Stimulated activated CD8-positive, alpha-beta memory T cell treated with anti-CD3 and anti-CD28 coated beads, Interleukin-7, amount 100 ng/mL, for 1 hour (primary cell): ENCODE measurements at places on chromosomes 11 and 22.

GRCh38 chr22:45468872-45469271 lies 33.8 kb upstream of the FBLN1 start:
- DNase-seq: no peak

DNA sequence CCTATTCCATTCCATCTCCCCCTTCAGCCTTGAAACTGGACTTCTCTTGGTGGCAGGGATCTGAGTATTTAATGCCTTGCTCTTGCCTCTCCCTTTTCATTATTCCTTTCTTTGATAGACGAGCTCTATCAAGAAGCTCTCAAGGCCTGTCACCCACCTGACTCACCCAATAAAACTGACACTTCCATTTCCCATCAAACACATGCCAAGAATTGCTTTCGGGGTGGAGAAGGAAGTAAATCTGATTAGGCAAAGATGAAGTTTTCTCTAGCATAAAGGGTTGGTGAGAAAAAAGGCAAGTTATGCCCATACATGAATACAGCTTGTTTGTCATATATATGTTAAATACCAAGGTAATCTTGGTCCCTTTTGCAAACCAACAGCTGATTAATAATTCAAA lies 34.9 kb upstream of the MYEOV start:
- DNase-seq: no peak

- no peak for DNase-seq
Observed at GRCh38 chr22:29311464-29312217, 3.9 kb downstream of the RASL10A start.

- no peak for DNase-seq
Observed at GRCh38 chr11:116403794-116404461, 368.9 kb downstream of the BUD13 start.

GRCh38 chr11:18457450-18457849 lies 1.8 kb downstream of the LDHAL6A start:
- DNase-seq: no peak

GRCh38 chr11:68373189-68373814 lies 60.9 kb downstream of the LRP5 start:
- no peak for DNase-seq

GRCh38 chr11:128497776-128498095 lies 89.6 kb downstream of the ETS1 start:
- DNase-seq: no peak

- no peak for DNase-seq
Observed at GRCh38 chr22:29610780-29611179, 7.3 kb downstream of the NF2 start.

DNA sequence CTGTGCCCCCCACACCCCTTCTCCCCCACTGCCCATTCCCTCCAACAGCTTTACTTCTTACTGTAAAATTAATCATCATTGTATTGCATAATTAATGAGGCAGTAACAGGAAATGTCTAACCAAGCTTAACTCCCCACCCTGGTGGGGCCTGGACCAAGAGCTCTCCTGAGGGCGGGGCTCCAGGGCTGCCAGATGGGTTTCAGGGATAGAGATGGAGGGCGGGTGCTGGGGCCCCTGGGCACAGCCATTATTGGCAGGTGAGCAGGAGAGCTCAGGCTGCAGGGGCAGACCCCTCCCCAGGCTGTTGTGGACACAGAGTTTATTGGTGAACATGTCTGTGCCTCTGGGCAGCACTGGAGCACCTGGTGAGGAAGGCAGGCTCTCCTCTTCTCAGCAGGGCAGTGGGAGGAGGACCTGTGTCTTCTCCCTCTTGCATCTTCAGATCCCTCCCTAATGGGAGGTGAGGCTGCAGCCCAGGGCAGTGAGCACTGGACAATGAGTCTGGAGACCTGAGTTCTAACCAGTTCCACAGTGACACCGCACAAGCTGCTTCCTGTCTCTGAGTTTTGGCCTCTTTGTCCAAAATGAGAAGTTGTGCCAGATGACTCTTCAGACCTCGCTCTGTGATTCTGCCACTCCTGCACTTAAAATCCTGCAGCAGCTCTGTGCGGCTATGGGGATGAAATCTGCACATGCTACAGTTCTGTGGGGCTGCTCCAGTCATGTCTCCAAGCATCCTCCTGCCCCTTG lies 233.3 kb downstream of the CEP164 start:
- no peak for DNase-seq

GRCh38 chr11:46422588-46422987 lies 31.0 kb upstream of the CHRM4 start:
- no peak for DNase-seq

GRCh38 chr11:74269161-74269811 lies 42.2 kb downstream of the P4HA3 start:
- no peak for DNase-seq

GRCh38 chr11:11848891-11849746 lies 7.3 kb downstream of the USP47 start:
- no peak for DNase-seq

- DNase-seq: no peak
Observed at GRCh38 chr11:57778318-57779037, 16.9 kb downstream of the CTNND1 start.

GRCh38 chr11:121024989-121025388 lies 1.1 kb downstream of the TBCEL start:
- no peak for DNase-seq

- DNase-seq: no peak
Observed at GRCh38 chr11:76772100-76772782, 10.9 kb upstream of the TSKU start.

DNA sequence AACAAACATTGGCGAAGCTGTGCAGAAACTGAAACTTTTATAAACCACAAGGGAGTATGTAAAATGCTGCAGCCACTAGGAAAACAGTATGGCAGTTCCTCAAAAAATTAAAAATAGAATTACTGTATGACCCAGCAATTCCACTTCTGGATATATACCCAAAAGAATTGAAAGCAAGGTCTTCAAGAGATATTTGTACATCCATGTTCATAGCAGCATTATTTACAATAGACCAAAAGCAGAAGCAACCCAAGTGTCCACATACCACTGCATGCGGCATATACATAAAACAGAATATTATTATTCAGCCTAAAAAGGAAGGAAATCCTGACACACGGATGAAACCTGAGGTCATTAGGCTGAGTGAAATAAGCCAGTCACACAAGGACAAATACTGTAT lies 85.8 kb downstream of the RELT start:
- DNase-seq: no peak

DNA sequence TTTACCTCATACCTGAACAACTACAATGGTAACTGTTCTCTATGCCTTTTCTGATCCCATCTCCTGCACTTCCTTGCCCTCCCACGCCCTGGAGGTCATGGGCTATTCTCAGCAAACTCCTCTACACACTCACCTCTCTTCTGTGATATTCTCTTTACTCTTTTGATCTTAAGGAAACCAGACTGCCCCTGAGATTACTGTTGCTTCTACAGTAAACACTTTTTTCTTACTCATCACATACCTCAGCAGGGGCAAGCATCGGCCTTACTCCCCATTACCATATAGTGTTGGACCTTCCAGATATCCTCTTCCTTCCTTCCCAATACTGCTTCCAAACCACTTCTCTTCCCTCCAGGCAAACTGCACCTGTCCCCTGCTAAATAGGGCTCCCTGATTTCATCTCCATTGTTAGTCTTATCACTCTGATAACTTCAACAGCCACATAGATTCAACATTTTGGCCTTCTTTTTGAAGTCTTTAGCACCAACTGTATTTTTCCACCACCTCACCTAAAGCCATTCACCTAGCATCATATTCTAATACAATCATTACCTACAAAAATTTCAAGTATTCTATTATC lies 141.2 kb downstream of the RBFOX2 start:
- no peak for DNase-seq

GRCh38 chr11:10348650-10349280 lies 43.9 kb downstream of the ADM start:
- DNase-seq: no peak

DNA sequence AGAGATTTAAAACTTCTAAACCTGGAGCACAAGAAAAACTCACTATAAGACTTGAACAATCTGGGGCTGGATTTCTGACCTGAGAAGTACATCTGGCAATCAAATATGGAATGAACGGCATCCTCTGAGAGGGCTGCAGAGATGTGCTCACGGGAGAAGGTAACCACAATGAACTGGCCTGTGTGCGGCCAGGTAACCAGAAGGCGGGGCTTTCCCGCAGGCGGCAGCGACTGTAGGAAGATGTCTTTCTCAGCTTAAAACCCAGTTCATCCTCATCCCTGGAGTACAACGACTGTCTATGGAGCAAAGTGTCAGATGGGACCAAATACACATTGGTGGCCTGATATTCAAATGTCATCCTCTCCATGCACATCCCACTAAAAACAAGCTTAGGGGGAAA lies 24.5 kb downstream of the MICAL3 start:
- no peak for DNase-seq

DNA sequence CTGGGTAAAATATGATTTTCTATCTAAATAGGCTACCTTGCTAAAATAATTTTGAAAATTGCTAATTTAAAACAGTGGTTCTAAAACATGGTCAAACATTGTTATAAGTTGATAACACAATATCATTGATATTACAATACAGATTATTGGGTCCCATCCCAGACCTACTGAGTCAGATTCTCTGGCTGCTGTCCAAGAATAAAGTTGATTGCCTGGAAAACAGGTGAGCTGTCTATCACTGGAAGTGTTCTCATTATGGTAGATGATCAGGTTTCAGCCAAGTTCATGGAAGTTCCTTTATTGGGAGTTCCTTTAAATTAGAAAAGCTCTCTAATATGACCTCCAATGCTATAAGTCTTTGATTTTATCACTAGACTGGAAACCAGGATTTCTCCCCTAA lies 52.3 kb downstream of the SC5D start:
- DNase-seq: no peak

DNA sequence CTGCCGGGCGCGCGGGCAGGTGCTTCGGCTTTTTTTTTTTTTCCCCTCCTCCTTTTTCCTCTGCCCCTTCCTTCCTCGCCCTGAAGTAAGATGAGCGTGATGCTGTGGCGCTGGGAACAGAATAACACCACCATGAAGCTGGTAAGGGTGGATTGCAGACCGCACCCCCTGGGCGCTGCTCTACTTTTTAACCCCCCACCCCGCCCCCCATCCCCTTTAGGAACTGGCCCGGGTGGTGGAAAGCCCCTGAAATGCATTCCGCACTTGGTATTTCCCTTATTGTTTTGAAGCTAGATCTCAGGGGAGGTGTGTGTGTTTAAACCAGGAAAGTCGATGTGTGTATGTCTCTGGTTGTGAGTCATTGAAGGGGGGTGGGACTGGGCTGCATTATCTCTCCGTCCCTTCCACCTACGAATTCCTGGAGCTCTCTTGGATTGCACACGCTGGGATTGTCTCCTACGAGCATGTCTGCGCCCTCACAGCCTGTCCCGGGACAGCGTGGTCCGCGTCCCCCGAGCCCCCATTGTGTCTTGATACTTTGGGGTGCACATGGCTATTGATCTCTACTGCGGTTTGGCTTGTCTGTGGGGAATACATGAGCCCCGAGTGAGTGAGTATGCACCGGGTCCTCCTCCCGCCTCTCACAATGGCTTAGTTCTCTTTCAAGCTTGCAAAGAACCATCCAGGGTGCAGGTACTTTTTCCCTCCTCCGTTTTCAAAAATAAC lies 64.9 kb downstream of the NAV2 start:
- DNase-seq: no peak

- no peak for DNase-seq
Observed at GRCh38 chr22:45329530-45329936, 19.8 kb downstream of the FAM118A start.

DNA sequence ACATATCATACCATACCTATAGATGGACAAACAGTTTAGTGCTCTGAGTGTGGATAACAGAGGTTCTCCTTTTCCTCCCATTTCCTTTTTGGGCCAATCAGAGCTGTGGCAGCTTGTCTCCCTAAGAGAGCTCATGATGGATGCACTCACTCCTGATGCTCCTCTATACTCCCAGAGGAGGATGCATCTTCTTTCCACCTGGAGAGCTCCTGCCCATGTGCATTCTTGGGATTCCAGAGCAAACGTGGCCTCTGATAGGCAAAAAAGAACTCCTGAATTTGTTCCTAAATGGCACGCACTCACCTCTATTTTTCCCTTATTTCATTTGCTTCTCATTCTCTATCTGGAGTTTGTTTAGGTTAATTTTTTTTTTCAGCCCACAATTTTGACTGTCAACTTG lies 2.9 kb downstream of the MRGPRX3 start:
- no peak for DNase-seq

- DNase-seq: no peak
Observed at GRCh38 chr11:86519064-86519911, 144.6 kb downstream of the CCDC81 start.

- no peak for DNase-seq
Observed at GRCh38 chr11:102385085-102386007, 38.3 kb downstream of the BIRC2 start.
